ENCODE measurements at places on chromosomes 1 and 21. TPM values are rescaled to one million over a fixed set of nuclear protein-coding genes. Genes with fewer than 3 reads are reported as not detected.

The EPHB2 gene
- 32.6 TPM for total RNA-seq

The CRB1 gene
- not detected for total RNA-seq

The MROH7 gene
- total RNA-seq, result not detected

The NKAIN1 gene
- 1.1 TPM for total RNA-seq

The SH2D2A gene
- total RNA-seq, result 3.7 TPM

The PODN gene
- total RNA-seq, result not detected

The RSBN1 gene
- total RNA-seq, result 4.4 TPM

The PTPN22 gene
- not detected for total RNA-seq

The EVA1B gene
- 22.2 TPM for total RNA-seq

The SPRR1B gene
- total RNA-seq, result not detected

Data from A549 treated with Hydrocortisone at 1 μM for 4 hours (cell line).